Stimulated activated CD8-positive, alpha-beta memory T cell treated with anti-CD3 and anti-CD28 coated beads, Interleukin-4, amount 100 ng/mL, for 1 hour (primary cell): ENCODE measurements at places on chromosomes 6 and 20.
A peak's percentile ranks its signal among the peaks of the same experiment; 100 is the strongest.

DNA sequence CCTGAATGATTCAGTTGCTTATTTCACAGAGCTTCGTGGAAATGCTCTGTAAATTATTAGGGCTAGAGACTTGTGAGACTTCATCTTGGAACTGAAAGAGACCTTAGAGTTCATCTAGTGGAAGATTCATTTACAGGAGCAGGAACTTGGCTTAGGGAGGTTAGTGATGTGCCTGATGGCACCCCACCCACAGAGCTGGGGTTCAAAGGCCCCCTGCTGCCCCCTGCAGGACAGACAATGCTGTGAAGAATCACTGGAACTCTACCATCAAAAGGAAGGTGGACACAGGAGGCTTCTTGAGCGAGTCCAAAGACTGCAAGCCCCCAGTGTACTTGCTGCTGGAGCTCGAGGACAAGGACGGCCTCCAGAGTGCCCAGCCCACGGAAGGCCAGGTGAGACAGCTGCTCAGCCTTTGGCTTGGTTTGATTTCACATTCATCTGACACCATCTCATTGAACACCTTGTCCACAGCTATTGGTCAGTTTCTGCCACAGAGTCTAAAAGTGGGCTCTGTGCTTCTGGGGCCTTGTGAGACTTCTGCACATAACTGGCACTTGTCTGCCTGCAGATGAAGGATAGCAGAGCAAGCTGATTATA lies 25.1 kb downstream of the MYBL2 start:
- no peak for DNase-seq

DNA sequence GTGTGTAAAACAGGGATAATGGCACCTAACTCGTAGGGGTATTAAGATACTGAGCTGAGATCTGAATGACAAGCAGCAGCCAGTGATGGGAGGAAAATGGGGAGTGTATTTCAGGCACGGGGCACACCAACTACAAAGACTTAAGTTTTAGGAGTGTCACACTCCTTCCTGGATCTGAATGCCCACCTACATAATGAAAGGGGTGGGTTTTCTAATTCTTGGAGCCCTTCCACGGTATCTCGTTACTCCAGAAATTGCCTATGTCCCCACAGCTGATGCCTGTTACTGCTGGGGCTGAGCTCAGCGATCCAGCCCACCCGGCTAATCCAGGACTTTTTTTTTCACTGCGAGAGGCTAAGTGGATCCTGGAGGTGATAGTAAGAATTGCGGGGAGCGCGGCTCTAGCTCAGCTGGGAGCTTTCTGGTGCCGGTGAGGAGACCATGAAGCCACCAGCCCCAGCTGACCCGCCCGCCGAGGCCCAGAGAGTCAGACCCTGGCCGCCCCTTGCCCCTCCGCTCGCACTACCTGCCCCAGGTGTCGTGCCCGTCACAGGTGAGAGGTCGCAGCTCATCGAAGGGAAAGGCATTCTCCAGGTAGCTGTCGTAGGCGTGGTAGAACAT lies 727 bp downstream of the EDEM2 start:
- no peak for DNase-seq

- no peak for DNase-seq
Measured at GRCh38 chr6:15171026-15171425, 74.8 kb upstream of the JARID2 start.

DNA sequence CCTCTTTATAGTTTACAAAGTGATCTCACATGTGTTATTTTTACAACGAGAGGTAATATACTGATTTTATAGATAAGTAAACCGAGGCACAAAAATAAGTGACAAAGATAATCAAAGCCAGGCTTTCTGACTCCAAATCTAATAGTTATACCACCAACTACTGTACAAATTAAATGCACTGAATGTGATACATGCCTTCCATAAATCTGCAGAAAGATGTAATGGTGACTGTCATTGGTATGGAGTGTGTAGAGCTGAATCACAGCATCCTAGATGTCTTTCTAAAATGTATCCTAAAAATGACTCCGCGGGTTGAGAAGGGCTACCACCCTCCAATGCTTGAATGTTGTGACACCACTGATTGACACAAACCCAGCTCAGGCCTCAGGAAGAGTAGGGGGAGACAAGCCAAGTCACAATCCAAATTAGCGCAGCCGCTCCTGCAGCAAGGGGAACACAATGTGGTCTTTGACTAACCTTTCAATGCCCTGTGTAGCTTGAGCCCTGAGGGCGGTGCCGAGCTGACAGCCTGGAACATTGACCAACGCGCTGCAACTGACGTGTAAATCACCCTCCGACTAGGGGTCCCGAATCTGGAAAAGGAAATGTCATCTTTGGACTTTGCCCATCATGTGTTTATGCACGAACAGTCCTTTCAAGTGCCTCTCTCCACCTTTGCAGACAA lies 136.8 kb downstream of the OLIG3 start:
- no peak for DNase-seq

GRCh38 chr6:3455147-3455568 lies 1.7 kb downstream of the SLC22A23 start:
- DNase-seq, result no peak

DNA sequence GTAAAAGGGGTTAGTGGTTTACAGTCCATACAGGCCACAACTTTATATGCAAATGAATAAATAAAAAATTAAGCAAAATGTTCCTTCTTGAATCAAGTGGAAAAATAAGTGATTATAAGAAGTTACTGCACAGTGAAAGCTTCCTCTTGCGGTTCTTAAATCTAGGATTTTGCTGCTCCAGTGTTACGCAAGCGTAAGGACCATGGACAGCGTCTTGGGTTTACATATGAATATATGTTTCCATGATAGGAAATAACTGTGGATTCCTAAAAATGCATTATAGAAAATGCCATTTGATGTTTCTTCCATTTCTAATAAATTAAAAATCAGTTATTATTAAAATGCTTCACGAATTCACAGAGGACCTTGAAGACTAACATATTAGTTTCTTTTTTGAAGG lies 176.6 kb upstream of the POU3F2 start:
- no peak for DNase-seq

- DNase-seq, result no peak
Measured at GRCh38 chr6:137680705-137681346, 186.2 kb upstream of the TNFAIP3 start.

GRCh38 chr6:169665289-169665688 lies 36.5 kb downstream of the WDR27 start:
- DNase-seq, result no peak

- no peak for DNase-seq
Measured at GRCh38 chr6:3323696-3324261, 65.0 kb downstream of the PSMG4 start.

DNA sequence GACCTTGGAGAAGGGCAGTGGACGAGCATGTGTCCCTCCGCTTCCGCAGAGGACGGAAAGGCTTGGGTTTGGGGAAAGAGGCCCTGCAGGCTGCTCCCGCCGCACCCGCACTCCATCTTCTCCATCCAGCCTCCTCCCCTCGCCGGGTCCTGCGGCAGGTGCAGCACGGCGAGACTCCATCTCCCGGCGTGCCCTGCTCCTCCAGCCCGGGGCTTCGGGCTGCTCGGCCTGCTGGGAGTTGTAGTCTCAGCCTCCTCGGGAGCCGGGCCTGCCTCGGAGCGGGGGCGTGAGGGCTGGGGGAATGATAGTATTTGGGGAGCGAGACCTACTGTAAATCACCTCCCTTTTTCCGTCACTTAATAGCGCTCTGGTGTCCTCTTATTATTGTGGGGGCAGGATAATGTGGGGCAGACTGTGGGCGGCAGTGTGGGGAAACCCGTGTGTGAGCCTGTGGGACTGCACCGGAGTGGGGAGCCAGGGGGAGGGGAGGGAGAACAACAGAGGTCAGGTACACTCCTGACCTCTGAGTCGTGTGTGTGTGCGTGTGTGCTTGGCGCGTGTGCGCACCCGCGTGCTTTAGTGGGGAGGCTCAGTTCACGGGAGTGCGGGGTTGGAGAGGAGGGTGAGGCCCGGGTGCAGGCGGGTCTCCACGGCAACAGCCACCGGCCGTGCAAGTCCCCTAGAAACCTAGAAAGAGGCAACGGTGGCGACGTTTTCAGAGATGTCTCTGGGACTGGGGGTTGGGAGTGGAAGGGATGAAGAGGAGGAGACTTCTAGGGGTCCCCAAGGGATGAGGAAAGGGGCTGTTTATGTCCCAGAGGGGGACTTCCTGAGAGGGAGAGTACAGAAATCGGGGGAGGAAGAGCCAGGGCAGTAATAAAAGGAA lies 4.1 kb downstream of the TTBK1 start:
- DNase-seq, result peak; percentile 32

- DNase-seq, result peak; percentile 78
Measured at GRCh38 chr6:29887819-29888776, 54.2 kb upstream of the HLA-A start.

DNA sequence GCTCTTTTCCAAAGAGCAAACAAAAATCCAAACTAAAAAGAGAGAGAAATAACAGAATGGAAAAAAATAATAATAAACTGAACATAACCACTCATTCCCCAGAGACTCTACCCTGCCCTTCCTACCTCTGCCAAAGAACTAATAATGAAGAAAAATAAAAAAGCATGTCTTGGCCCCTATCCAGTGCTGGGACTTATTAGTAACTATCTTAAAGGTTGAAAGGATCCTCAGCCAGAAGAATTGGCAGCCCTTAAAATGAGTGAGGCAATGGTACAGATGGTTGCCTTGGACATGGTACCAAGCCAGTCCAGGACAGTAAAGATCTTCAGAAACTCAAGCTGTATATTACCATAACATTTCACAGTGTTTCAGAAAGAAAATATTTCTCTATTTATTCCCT lies 279.3 kb downstream of the HACE1 start:
- DNase-seq, result no peak

GRCh38 chr6:150301846-150302519 lies 66.8 kb upstream of the IYD start:
- no peak for DNase-seq

- no peak for DNase-seq
Measured at GRCh38 chr6:81979767-81980166, 227.3 kb upstream of the TENT5A start.

GRCh38 chr20:15045246-15045645 lies 707.8 kb upstream of the FLRT3 start:
- no peak for DNase-seq

DNA sequence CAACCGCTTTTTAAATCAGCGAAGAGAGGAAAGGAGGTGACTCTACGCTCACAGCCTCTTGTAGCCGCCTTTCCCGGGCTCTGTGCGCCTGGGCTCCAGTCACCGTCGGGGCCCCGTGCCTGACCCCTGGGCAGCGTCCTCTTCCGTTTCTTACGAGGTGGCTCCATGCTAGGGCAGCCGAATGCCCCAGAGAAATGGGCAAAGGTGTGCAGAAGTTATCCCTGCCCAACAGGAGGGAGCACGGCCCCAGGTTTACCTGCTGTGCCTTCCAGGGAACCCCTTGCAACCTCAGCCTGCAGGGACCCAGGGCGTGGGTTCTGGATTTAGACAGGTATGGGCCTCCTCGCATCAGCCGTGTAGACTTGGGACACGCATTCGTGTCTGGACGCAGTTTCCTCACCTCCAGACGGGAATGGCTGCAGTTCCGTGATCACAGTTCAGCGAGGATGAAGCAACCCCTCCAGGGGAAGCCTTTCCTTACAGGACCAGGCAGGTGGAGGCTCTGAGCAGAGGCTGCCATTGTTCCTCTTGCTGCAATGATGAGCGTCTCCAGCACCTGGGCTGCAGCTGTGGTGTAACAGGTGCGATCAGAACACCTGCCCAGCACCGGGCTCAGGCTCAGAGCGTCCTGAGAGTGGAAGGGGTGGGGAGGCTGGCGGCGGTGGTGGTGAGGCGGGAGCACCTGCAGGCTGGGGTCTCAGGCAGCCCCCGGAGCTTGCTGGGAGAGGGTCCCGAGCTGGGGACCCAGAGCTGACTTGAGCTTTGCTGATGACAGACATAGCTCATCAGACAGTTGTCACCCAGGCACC lies 81.3 kb upstream of the BHLHE23 start:
- DNase-seq, result no peak

DNA sequence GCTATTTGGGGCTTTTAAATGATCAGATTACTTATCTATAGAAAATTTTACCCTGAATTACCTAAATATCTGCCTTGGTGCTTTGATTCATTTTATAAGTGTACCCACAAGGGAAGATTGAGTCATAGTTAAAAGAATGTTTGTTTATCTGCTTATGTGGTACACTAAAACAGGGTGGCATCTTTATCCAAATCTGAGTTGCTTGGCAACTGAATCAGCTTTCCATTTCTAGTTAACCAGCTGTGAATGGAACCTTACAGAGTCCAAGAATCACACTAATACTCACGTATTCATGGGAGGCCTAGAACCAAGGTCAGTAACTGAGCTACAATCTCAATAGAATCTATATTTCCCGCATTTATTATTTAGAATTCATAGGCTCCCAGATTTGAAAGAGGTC lies 44.0 kb upstream of the CAP2 start:
- DNase-seq, result no peak

GRCh38 chr20:61728326-61728725 lies 337.4 kb downstream of the TAF4 start:
- no peak for DNase-seq

- no peak for DNase-seq
Measured at GRCh38 chr6:138431256-138432062, 27.4 kb downstream of the HEBP2 start.

- DNase-seq, result no peak
Measured at GRCh38 chr20:50368813-50369224, 141.4 kb upstream of the PTPN1 start.

GRCh38 chr6:88171312-88171711 lies 5.2 kb upstream of the CNR1 start:
- no peak for DNase-seq

- DNase-seq, result no peak
Measured at GRCh38 chr6:125797886-125798444, 7.2 kb downstream of the NCOA7 start.

GRCh38 chr6:63804381-63804956 lies 168.9 kb downstream of the PHF3 start:
- DNase-seq, result no peak

DNA sequence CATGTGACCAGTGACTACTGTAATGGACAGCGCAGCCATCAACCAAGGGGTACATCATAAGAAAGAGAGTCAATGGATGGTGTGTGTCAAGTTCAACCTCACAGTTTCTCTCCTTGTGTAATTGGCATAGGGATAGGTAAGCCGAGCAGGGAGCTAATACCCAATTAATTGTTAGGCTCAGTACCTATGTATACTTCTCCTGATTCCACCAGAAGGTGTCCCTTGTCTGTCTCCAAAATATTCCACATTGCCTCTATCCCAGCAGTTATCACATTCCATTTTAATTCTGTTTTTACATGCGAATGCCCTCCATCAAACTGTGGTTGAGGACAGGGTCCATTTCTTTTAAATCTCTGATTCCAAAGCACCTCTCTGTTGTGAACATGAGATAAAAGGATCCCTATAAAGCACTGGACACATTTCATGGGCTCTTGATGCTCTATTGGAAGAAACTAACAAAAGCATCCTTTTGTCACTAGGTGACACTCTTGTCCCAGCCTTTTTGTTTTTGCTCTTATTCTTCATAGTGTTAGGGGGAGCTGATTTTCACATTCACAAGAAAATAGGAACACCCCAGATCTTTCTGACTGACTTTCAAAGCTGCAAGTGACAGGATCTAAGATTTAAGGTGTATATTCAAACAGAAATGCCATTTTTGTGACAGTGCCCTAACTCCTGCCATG lies 38.9 kb downstream of the FBXO9 start:
- no peak for DNase-seq
